ENCODE measurements at places on chromosomes 12 and 14.

DNA sequence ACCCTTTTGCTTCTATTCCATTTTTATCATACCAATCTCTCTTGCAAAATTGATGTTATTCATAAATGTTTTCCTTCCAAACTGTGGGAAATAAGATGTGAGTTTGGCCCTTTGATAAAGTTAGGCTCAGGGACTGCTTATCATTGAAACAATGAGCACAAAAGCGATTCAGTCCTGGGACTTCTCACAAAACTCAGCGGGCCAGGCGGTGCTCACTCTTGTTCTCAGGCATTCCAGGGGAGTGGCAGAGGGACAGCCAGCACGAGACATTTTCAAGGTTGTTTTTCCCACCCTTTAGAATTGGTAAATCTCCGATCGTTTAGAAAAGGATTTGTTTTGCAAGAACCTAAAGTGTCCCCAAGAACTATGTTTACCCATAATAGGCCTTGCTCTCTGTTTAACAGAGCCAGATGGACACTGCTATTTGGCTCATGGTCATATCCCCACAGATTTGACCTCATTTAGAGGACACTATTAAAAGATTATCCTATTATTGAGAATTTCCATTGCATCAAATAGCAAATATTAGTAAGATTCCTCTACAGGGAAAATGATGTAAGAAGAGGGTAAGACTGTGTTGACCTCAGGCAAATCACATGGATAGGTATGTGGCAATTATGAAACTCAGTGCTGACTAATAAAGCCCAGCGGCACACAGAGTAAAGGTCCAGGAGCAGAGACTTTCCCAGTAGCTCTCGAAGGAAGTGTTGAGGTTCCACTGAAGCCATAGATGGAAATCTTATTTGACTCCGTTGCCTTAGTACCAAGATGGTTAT is 102.7 kb upstream of the USP44 start:
- no peak for DNase-seq

- no peak for DNase-seq
These were observed 3.9 kb downstream of the ANO4 start for GRCh38 chr12:100798286-100799160.

GRCh38 chr12:100867639-100868393 is 73.2 kb downstream of the ANO4 start:
- no peak for DNase-seq

DNA sequence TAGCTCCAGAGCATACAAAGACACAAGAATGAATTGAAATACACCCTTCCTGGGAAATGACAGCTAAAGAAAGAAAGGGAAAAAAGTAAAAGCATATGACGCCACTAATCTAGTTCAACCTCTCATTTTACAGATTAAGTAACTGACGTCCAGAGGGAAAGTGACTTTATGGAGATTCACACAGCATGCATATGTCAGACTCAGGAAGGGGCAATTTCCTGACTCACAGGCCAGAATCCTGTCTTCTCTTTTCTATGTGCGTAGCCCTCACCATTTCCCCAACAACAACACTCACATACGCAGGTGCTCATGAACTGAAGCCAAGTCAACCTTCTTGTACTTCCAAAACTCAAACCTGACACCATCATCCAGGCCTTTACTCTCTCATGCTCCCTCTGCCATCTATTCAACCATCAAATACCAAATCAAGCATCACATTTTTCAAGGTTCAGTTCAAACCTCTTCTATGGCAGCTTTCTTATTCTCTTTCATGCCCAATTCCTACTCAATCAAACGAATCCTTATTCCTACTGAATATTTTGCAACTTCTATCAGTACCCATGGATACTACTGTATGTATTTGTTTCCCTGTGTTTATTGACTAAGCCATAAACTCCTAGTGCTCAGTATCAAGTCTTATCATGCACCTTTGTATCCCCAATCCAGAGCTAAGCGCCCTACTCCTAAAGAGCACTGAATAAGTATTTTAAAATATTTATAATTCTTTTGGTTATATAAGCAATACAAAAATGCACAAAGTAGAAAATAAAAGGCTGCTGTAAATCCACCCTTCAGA is 52.8 kb downstream of the STXBP6 start:
- peak; percentile 38 for DNase-seq

DNA sequence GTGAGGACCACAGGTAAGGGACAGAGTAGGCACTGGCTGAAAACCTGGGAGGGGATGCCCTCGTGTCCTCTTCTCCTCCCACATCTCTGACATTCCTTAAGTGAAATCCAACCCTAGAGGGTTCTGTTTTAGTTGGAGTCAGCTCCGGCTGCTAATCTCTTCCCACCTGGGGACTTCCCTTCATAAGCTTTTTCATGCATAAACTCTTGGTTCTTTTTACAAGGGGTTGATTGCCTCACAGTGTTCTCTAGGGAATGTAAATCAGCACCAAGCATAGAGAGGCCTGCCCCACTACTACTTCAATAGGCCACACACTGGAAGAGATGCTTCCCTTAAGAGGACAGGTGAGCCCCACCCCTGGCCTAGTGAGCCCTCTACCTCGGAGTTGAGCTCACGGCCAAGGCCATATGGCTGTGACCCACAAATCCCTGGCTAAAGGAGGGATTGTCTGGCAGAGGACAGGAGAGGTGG is 3.2 kb upstream of the SYNDIG1L start:
- DNase-seq: no peak

DNA sequence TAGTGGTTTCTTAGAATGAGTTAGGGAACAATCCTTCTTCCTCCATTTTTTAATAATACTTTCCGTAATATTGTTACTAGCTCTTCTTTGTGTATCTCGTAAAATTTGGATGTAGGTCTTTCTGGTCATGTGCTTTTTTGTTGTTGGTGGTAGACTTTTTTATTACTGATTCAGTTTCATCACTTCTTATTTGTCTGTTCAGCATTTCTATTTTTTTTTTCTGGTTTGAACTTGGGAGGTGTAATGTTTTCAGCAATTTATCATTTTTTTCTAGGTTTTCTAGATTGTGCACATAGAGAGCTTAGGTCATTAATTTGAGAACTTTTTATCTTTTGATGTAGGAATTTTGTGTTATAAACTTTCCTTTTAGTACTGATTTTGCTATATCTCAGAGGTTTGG is 1299.9 kb downstream of the FSCB start:
- no peak for DNase-seq

- peak; percentile 72 for DNase-seq
These were observed 7.4 kb downstream of the SMAGP start for GRCh38 chr12:51262758-51263177.

DNA sequence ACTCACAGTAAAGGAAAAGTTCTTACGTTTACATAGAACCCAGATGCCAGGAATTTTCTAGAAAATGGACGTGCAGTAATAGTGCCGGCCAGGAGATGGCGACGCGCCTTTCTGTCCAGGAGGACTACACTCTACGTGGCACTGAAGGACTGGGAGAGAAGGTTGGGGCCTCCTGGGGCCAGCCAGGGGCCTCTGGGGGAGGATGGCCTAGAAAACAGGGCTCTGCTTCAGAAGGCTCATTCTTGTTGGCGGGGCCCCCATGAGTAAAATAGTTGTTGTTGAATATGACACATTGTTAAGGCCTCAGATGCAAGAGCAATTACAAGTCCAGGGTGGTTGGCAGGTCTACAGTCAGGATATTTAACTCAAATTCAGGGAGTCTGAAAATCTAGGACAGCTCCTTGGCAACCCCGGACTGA is 120.1 kb upstream of the MAX start:
- peak; percentile 31 for DNase-seq

DNA sequence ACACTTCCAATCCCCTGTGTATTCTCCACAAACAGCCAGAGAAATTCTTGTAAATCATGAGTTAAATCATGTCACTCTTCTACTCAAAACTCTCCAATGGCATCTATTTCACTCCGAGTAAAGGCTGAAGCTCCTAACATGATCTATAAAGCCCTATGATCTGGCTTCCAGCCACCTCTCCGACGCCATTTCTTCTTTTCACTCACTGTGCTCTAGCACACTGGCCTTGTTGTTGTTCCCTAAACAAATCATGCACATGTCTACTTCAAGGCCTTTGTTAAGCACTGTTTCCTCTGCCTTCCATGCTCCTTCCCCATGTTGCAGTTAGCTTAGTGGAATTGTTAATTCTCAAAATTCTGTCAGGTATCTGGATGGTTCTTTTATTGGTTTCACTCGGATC is 30.1 kb upstream of the MTERF2 start:
- no peak for DNase-seq

DNA sequence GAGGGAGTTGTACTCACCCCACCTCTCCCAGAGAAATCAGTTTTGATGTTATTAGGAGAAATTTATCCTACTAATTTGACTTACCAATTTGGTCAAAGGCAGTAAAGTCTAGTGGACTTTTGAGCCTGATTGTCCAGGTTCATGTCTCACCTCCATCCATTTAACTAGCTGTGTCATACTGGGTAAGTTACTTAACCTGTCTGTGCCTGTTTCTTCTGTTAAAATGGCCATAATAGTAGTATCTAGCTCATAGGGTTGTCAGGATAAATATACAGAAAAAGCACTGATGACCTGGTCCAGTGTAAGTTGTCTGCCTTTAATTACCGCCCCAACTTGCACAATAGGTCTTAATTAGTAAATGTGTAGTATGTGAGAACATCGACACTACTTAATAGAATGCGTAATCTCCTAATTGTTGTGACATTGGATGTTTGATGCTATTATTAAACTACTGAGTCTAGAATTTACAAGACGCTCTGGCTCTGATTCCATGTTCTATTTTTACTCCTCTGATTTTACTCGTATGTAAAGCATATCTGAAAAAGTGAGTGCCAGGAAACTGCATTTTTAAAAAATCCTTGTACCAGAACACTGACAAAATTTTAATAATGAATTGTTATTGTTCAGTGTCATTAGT is 1.5 kb downstream of the RAB21 start:
- no peak for DNase-seq

- DNase-seq: no peak
These were observed 2.2 kb downstream of the GPATCH2L start for GRCh38 chr14:76153919-76154318.

GRCh38 chr12:98745578-98746391 is 100.7 kb downstream of the APAF1 start:
- no peak for DNase-seq

- DNase-seq: no peak
These were observed 1.2 kb upstream of the OAS1 start for GRCh38 chr12:112905451-112906089.

DNA sequence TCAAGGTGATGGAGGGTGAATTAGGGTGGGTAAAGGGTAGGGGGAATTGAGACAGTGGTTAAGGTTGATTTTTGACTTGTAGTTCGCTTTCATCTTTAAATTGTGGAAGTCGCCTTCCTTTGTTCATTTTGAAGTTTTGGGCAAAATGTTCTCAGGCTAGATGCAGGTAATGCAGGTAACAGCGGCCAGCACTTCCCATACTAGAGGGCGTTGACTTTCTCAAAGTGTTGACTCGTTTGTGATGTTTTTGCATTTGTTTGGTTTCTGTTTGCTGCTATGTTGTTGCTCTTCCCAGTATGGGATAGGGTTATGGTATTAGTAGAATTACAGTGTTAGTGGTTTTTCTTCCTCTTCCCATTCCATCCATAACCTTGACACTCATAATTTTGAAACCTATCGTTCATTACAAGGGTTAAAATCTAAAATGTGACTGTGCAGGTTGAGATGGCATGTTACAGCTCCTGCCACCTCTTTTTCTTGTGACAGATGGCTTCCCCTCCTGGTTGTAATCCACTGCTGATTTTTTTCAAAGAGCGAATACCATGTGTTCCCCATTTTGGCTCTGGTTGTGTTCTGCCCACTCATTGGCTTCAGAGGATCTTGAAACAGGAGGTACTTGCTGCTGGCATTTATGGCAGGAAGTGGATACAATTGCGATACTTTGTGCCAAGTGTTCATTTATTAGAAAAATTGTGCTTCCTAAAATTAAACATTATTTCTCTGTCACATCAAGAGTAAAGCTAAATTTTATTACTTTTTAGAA is 57.1 kb downstream of the ERC1 start:
- peak; percentile 18 for DNase-seq

GRCh38 chr14:54881235-54881760 is 21.3 kb downstream of the GCH1 start:
- no peak for DNase-seq

DNA sequence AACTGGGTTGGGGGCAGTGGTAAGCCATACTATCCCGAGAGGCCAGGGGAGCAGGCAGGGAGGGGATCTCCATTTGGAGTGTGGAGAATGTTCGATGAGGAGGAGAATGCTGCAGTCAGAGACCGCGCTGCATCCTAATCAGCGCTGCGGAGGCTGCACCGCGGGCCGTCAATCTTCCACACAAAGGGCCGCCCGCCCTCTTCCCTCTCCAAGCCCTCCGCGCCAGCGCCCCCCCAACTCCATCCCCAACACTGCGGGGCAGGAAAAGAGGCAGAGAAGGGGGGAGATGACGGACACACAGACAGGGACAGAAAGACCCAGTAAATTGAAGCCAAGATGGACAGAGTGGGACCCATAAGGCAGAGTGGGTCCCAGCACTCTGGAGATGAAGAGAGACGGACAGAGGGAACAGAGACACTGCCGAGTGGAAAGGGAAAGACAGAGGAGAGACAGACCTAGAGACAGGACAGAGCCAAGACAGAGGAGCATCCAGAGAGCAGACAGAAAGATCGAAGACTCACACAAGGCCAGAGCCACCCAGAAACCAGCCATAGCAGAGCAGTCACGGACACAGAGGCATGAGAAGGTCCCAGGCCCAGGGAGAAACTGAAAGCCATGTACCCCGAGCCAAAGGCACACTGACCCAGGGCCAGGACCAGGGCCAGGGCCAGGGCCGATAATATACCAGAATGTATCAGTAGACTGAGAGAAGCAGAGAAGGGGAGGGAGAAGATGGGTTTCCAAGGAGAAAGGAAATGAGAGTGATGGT is 3.5 kb downstream of the CISTR start:
- no peak for DNase-seq

DNA sequence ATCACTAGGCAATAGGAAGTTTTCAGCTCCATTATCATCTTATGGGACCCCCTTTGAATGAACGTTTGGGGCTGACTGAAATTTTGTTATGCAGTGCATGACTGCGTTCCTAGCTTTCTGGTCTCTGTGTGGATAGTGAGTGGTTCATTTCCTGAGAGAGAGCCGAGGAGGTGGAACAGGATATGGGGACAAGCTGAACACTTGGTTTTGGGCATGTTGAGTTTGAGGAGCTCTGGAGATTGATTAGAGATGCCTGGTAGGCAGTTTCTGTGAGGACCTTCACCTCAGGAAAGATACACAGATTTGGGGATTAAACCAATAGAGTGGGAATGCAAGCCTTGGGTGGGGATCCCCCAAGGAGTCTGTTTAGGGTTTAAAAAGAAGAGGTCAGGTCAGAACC is 27.7 kb downstream of the TEAD4 start:
- no peak for DNase-seq

GRCh38 chr14:50733494-50733893 is 65.4 kb upstream of the SAV1 start:
- no peak for DNase-seq

DNA sequence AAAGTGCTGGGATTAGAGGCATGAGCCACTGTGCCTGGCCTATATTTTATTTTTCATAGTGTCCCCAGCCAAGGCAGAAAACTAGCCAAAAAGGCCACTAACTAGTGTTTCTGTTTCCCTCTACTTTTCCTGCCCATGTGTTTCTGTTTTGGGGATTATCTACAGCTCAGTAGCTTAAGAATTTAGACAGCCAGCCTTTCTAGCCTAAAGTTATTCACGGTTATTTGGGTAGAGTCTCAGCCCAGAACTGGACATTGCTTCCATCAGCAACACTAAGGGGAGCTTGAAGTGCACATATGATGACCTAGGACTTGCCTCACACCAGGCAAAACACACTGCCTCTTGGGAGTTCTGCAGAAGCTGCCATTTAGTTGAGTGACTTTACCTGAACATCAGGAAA is 17.9 kb downstream of the PROX2 start:
- DNase-seq: no peak

All from Kasumi-1 (cell line).